ENCODE measurements at places on chromosomes 4 and X.

DNA sequence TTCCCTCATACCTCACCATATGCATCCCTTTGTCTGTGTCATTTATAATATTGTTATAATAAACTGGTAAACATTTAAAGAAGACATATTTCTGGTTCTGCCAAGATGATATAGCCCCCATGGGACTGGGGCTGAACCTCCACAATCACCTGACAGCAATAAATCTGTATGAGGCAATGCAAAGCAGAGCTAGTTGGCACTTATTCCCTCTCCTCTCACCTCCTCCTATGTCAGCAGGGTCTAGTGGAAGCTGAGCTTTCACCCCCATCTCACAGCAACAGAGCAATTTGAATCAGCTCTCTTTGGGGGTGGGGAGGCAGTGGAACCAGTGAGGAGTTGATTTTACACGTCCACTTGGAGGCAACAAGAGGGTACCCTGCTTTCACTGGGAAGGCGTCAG lies 206.9 kb downstream of the AR start:
- no peak for DNase-seq

DNA sequence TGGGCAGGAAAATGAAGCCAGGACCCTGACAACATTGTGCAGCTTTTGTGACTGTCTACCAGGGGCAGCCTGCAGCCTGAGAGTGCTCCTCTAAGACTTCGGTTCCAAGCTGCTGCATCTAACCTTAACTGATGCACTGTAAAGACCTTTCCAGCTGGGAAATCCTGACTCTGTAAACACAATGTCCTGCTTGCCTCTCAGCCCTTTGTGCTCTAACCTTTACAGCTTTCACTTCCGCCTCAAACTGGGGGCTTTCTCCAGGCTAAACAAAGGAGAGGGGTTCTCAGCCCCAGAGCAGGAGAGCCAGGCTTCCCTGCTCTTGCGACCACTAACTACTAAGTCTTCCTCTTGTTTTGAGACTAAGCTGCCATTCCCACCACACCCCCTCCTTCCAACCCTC lies 19.3 kb upstream of the RASL11B start:
- DNase-seq = no peak

GRCh38 chrX:119374736-119375135 lies 24.4 kb upstream of the SLC25A43 start:
- no peak for DNase-seq

DNA sequence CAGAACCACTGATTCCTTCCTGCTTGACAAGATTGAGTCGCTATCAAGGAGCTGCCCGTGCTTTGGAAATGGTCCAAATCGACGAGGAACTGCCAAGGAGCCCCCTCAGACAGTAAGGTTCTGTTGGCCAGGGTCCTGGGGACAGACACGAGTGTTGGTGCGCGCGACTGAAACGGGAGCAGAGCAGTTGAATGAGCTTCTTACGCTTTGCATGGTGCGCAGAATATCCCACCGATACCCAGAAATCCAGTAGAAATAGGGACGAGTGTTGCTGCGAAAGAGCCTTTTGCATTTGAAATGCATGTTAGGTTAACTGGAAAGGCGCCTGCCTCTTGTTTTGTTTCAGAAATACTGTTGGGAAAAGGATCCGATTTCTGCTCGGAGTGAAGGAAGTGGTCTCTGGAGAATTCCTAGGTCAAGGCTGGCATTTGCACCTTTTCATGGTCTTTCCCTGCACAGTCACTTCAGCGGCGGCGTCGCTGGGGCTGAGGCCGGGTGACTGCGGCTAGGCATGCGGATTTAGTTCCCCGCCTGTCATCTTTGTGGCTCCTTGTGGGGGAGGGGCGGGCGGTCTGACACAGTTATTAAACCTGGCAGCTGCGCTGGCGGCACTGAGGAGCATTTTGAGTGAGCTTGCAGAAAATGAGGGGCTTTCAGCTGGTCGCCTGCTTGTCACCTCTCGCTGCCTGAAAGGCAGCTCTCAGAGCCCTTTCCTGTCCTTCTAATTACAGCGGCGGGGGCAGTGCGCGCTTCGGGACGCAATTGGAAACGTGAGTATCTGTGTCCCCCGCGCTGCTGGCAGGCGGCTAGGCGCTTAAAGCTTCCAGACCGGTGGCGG lies 51.5 kb upstream of the TRIM2 start:
- peak; percentile 78 for DNase-seq

- no peak for DNase-seq
These were observed 6.7 kb upstream of the DCTD start for GRCh38 chr4:182923796-182924340.

- no peak for DNase-seq
These were observed 5.7 kb downstream of the RTL5 start for GRCh38 chrX:72126048-72126415.

GRCh38 chr4:157983300-157983699 lies 189.5 kb downstream of the GASK1B start:
- DNase-seq = no peak

- no peak for DNase-seq
These were observed 19.1 kb upstream of the MAD2L1 start for GRCh38 chr4:120085705-120086104.

- no peak for DNase-seq
These were observed 7.4 kb downstream of the AFF1 start for GRCh38 chr4:86942185-86942666.

DNA sequence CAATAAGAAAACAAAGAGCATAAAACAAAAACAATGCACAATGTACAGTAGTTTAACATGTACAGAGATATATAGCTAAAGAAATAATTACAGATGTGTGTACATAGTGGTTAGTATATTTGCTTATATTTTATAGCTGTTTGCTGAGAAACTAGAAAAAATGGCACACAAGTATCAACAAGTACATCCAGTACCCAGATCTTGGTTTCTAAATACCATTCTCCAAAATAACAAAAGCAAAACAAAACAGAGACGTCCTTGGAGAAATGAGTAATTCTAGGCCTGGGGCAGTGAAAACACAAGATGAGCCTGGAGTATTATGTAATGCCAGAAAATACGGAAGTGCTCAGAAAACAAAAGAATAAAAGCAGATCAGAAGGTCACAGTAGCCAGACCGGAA lies 189.6 kb downstream of the TMEM47 start:
- DNase-seq = no peak

- DNase-seq = no peak
These were observed 101.5 kb downstream of the DMD start for GRCh38 chrX:33109858-33110257.

DNA sequence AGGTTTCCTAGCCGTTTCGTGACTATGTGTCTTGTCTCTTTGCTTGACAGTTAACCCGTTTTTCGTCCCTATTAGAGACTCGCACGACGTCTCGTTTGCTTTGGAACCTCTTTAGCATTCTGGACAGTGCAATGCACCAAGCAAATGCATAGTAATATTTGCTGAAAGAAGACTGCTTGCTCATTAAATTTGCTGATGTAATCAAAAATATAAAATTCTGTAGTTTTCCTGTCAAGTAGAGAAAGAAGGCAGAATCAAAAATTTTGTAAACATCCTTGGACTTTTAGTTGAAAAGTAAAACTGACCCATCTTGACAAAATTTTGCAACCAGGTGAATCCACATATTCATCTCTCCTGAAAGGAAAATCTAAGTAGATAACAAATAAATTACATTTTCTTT lies 106.9 kb upstream of the RAPGEF2 start:
- no peak for DNase-seq

DNA sequence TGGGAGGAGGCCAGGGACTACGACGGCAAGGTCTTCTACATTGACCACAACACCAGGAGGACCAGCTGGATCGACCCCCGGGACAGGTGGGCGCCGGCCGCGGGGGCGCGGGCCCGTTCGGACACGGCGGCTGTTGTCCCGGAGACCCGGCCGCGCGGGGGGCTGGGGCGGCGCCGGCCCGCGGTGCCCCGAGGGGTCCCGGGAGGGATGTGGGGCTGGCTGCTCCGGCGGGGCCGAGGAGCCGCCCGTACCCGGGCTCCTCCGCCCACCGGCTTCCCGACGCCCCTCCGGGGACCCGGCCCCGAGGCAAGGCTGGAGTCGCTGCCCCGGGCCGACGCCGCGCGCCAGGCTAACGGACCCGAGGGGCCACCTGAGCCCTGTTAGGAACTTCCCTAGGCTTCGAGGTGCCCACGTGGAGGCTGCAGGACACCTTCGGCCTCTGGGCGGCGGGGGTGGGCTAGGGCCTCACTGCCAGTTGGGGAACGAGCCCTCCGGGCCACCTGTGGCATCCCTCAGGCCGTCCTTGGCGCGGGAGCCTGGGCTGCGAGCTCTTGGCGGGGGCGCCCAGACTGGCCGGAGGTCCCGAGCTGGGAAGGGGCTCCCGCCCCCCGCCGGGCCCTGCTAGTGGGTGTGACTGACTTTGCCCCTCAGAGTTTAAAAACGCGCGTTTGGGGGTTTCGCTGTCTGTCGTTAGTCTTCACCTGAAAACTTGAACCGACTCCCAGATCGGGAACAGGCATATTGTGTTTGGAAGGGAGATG lies 660 bp downstream of the WWC2 start:
- no peak for DNase-seq

DNA sequence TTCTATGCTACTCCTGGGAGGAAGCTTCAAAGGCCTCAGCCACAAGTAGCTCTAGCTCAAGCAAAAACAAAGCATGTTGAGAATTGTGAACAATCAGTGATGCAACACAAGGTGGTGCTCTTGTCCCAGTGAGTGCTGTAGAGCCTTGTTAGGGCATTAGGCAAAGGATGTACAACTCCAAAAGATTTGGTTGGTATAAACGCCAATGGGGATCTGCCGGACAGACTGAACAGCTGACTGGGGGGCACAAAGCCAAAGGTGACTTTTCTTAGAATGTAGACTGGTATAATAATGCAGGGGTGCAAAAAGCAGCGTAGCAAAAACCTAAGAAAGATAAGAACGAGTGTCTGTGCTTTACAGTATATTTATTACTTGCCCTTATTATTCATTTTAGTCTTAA lies 62.6 kb upstream of the ALB start:
- DNase-seq = peak; percentile 76

DNA sequence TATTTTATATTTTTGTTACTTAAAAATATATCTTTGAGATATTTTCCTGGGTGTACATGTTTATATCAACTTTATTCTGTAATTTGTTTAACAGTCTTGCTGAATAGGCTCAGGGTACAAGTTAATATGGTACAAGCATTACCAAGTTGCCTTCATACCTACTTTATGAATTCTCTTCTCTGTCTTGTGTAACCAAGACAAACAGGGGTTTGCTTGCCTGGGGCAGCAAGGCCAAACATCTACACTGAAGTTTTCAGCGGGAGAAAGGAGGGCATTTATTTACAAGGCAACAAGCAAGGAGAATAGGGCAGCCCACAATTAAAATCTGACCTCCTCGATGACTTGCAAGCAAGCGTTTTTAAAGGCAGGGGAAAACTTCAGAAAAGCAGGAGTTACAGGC lies 24.2 kb downstream of the PPP4R3C start:
- DNase-seq = no peak

DNA sequence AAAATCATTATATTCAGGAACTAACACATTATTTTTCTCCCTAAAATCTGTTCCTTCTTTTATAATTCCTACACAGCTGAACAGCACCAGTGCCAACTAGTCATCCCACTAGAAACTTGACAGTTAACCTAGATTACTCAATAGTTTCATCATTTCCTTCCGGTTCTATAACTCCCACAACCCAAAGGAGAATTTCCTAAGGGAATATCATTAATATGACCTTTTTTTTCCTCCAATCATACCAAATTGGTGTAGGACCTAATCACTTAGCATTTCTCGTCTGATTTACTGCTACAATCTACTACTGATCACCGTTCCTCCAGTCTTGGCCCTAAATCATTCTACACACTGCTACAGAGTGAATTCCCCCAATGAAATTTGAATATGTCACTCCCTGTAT lies 45.9 kb downstream of the WDFY3 start:
- no peak for DNase-seq

DNA sequence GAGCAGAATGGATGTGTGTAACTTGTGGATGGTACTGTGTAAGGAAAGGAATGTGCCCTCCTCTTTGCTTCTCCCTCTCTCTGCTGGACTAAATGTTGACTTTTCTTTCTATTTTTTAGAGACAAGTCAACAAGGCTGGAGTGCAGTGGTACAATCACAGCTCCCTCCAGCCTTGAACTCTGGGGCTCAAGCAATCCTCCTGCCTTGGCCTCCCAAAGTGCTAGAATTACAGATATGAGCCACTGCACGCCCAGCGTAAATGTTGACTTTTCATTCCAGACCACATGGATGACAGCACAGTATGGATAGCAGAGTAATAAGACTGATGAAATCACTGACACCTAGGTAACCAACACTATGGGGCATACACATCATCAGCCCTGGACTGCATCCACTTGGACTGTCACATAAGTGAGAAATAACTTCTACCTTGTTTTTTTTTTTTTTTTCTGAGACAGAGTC lies 5.1 kb upstream of the RPS3A start:
- no peak for DNase-seq

GRCh38 chr4:98481167-98481566 lies 177.2 kb downstream of the TSPAN5 start:
- no peak for DNase-seq

GRCh38 chr4:5827108-5828004 lies 65.5 kb downstream of the CRMP1 start:
- no peak for DNase-seq

DNA sequence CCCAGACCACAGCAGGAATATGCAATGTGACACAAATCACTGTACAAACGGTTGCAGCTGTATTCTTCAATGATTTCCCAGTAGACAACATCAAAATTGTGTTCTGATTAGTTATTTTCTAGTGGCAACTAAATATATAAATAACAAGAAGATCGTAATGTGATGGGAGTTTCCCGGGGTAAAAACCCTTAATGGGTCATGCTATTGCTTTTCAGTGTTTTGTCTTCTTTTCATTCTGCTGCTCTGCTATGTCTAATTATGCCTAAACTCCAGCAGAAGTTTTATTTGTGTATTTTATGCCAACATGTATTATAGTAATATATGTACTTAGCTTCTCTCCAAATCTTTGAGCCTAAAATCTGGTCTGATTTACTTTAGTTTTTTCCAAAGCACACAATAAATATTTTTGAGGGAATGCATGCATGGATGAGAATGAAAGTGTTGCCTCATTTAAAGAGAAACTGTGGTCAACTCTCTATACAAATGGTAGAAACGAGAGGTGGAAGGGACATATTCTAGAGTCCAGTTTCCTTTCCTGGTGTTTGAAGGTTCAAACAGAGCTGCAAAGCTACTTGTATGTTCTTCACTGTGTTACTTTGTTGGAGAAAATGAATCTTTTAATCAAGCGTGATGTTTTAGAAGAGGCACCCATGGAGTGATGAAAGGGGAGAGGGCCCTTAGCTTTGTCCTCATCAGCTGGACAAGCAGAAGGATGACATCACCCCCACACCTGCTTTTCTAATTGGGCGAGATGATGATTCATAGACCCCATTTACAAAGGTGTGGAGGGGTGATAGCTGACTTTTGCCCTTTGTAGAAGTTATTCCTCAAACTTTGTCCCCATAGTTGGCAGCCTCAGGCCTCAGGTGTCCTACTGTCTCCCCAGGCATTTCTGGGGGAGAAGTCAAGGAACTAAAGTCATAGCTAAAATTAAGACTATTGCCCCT lies 129.7 kb downstream of the FRAS1 start:
- DNase-seq = no peak

GRCh38 chrX:80312448-80312847 lies 107.8 kb upstream of the TENT5D start:
- no peak for DNase-seq

- DNase-seq = no peak
These were observed 14.8 kb downstream of the AMTN start for GRCh38 chr4:70533211-70533610.

Measured in Karpas-422 (cell line).